AML-193 (cell line): ENCODE measurements at places on chromosomes 1 and 21.

DNA sequence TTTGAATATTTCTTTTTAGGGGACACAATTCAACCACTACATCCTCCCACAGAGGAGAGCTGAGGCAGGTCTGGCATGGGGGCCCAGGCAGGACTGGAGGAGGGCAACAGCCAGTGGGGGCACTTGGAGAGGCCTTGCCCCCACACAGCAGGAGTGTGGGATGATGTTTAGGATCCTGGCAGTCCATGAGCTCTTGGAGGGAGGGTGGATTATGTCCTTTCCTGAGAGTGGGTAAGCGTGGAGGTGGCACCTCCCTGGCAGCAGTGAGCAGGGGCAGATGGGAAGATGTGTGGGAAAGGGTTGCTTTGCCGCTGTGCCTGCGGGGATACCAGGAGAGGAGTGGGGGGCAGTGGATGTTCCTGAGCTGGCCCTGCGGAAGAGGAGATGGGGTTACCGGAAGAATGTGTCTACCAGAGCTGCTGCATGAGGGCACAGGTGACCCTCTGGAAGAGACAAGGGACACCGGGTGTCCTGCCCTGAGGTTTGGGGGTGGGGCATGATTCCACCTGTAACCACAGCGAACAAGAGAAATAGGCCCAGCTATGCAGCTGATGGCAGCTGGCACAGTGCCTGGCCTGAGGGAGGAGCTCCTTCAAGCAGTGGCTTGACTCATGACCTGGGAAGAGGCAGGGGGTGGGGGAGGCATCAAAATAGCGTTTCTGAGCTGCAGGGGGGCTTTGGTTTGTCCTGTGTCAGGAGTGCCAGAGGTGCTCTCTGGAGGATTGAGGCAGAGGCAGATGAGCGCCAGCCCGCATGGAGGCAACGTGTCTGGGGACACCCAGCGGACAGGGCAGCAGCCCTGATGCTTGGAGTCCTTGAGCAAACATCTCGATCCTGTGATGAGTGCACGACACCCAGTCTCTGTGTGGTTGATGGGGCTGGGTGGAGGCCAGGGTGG lies 123.9 kb upstream of the TMPRSS2 start:
- no peak for DNase-seq

- DNase-seq = no peak
Measured at GRCh38 chr1:229889031-229889517, 178.0 kb upstream of the GALNT2 start.

GRCh38 chr21:26962621-26963181 lies 4.2 kb downstream of the ADAMTS5 start:
- DNase-seq = no peak

DNA sequence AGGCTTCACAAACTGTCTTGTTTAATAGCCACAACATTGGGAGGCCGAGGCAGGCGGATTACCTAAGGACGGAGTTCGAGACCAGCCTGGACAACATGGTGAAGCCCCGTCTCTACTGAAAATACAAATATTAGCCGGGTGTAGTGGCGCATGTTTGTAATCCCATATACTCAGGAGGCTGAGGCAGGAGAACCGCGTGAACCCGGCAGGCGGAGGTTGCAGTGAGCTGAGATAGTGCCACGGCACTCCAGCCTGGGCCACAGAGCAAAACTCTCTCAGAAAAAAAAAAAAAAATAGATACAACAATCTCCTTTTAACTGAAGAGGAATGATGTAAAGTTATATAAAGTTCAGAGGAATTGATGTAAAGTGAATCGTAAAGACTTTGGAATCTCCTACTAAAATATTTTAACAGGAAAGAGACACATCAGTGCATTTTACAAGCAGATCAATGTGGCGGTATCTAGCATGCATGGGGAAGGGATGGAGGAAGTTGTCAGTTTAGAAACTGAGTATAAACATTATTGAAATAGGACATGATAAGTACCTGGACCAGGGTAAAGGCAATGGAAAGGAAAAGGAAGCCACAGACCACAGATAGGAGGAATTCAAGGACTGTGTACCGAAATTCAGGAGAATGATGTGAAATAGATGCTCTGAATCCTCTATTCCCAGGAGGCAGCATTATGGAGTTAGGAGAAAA lies 41.5 kb downstream of the PTPRC start:
- no peak for DNase-seq

- no peak for DNase-seq
Measured at GRCh38 chr21:31908106-31909031, 35.5 kb downstream of the HUNK start.

DNA sequence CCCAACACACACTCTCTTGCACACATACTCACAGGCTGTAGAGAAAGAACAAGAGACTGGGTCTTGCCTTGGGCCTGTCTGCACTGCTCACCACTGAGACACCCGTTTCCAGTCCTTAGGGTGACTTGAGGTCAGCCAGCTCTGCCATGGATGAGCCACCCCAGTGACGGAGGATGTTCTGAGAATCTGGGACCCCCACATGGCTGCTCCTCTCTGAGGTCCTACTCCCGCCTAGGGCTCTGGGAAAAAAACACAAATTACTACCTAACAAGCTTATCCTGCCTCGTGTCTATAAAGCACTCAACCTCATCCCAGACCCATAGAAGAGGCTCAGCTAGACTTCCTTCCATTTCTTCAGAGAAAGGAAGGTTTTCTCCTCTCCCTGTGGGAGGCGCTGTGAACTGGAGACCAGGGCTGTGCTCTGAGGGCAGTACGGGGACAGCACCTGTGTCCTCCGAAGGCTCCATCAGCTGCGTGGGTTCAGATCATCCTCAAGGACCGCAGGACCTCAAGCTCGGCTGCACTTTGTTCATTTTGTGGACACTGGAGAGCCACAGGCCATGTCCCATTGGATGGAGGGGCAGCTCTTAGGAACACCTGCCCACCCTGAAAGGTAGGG lies 4.3 kb upstream of the CLEC20A start:
- no peak for DNase-seq

- no peak for DNase-seq
Measured at GRCh38 chr1:27122652-27123051, 32.3 kb downstream of the SLC9A1 start.

- DNase-seq = no peak
Measured at GRCh38 chr1:8152731-8153702, 126.9 kb upstream of the ERRFI1 start.

- DNase-seq = no peak
Measured at GRCh38 chr1:88052167-88052566, 631.9 kb upstream of the PKN2 start.

DNA sequence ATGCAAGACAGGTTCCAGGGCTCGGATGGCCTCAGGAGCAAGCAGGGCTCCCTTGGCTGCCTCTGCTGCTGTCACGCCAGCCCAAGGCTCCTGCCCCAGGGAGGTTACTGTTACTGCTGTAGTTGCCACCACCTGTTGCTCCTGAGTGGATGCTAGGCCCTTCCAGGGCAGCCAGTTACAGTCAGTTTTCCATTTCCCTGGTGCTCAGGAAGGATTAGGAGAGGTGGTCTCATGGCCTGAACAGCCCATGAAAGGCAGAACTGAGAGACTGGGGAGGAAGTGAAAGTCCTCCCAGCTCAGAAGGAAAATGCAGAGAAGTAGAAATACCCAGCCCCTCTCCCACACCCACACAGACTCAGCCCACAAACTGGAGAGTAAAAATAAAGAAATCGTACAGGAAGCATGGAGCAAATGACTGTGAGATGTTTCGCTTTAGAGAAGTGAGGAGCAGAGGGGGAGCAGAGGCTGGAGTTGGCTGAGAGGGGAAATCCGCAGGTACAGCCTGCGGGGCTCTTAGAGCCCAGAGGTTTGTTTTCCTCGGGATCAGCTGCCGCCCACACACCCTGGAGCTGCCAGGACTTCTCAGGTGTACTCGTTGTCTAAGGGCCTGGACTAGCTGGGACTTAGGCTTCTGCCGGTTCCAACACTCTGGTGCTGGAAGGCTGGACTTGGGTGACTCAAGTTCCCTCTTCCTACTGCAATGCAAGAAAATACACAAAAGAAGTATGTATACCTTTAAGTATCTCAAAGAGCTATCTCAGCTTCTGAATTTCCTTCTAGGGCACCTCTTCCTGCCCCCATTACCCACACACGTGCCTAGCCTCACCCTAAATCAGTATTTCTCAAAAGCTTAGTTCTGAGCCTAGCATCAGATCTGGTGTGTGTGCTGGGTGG lies 2.3 kb downstream of the IL6R start:
- peak; percentile 20 for DNase-seq

GRCh38 chr1:109726007-109726406 lies 14.0 kb downstream of the GSTM5 start:
- DNase-seq = no peak
